ENCODE measurements at places on chromosomes 1 and 21.

GRCh38 chr1:13830170-13830569 lies 130.2 kb downstream of the PRDM2 start:
- DNase-seq, result no peak

DNA sequence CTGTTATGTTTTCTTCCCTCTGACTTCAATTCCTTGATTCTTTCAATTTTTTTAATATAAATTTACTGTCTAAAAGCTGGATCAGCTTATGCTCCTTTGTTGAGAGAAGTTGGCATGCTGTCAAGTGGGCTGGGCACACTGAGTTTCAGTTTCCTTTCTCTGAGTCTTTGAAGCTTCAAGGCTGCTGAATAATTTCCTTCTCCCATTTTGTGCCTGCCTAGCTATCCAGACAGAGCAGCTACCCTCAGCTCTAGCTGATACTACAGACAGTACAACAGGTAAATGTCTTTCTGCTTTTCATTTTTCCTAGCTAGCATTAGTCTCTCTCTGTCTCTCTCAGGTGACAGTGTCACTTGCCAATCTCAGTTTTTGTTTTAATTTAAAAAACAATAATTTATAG lies at the start of gene IFI44:
Gene IFI44, plus strand, starts transcription at position 204 of the 400 bp plus-strand sequence. CDS start 365 bp downstream, outside the sequence.
- peak; percentile 94 for DNase-seq

- DNase-seq, result no peak
Observed at GRCh38 chr1:54591127-54591756, 32.1 kb downstream of the FAM151A start.

DNA sequence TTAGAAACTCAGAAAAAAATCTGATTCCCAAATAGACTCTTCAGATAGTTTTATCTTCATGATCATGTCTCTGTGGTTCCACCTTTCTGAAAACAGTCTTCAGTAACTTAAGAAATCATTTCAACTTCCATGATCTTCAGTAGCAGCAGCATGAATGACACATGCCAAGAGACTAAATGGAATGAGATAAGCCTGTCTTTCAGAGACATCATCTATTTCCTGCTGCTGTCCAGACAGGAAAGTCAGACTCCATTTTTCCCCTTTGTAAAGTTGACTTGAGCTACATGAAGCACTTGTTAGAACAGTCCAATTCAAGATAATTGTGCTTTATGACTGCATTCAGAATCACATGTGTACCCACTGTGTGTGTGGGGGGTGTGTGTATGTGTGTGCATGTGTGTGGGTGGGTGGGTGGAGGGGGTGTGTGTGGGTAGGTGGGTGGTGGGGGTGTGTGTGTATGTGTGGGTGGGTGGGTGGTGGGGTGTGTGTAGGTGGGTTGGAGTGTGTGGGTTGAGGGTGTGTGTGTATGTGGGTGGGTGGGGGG lies 58.8 kb downstream of the CLIC4 start:
- peak; percentile 49 for DNase-seq

DNA sequence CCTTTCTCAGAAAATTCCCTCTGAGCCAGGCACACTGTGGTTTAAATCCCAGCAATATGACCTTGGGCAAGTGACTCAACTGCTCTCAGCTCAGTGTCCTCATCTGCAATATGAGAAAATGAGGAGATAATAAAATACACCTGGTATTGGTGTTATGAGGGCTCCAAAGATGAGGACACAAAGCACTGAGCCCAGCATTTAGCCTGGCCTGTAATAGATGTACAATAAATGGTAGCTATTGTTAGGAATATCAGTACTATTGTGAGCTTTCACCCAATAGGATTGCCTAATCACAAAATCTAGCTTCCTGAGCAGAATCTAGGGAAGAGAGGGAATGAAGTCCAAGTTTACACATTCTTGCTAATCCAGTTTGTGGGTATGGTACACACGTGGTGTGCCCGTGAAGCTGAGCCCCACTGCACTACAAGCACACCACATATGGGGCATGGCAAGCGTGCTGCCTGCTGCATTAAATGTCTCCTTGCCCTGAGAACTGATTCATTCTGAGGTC lies 24.3 kb upstream of the SLC30A1 start:
- no peak for DNase-seq

DNA sequence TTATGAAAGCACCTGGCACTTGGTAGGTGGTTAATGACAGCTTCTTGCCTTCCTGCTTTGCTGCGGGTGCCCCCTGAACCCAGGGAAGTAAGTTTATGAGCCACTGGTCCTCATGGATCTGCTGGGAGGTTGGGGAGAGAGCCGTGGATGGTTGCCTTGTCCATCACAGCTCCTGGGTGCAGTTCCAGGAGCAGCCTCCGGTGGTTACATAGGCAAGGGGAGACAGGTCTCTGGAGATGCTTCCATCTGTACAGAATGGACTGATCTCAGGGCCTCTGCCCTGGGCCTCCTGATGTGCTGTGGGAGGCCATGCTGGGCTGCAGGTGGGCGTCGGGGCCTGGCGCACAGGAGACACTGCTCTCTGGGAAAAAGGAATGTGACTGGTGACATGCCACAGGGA lies 31.6 kb upstream of the ARHGEF10L start:
- DNase-seq, result no peak

DNA sequence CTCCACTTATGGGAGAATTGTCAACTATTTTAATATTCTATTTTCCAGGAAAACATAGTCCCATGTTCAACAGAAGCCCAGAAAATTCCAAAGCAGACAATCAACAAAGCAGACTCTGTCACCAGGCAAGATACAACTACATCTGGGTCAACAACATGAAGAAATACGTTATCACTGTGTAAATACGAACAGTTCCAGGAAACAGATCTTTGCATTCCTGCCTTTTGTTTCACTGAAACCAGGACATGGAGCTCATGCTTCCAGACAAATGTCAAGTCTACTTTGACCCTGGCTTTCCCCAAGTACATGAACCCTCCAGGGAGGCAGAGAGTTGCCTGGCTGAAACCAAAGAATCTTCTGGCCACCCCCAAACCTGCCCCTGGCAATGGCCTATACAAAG lies 106.7 kb downstream of the SETD4 start:
- DNase-seq, result no peak

- DNase-seq, result no peak
Observed at GRCh38 chr21:35414507-35415139, 365.5 kb upstream of the RUNX1 start.

- DNase-seq, result no peak
Observed at GRCh38 chr1:43981135-43981491, 2.1 kb downstream of the B4GALT2 start.
